ENCODE measurements at places on chromosomes 6 and 20. TPM values are rescaled to one million over a fixed set of nuclear protein-coding genes. Genes with fewer than 3 reads are reported as not detected.

The NR2E1 gene
- not detected for total RNA-seq

The TMEM74B gene
- 0.54 TPM for total RNA-seq

- DNase-seq, result no peak
Observed at GRCh38 chr6:6915813-6916547, 191.8 kb upstream of the RREB1 start.

DNA sequence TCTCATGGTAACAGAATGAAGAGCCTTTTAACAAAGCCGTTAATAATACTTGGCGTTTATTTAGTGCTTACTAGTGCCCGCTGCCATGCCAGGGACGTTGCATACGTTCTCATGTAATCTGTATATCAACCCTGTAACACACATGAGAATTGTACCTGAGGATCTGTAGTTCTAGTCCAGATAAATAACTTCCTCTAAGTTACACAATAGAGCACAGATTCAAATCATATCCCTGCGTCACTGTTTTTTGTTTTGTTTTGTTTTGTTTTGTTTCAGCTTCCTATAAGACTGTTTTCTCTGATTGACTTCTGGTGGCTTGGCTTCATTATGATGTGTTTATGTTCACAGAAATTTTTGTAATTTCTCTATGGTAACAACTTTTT, 553 bp downstream of the ZSCAN16 start:
- no peak for DNase-seq

The FAM229B gene
- 27.2 TPM for total RNA-seq

GRCh38 chr6:112289038-112289566, 34.7 kb upstream of the LAMA4 start:
- peak; percentile 93 for DNase-seq

The ZNF512B gene
- total RNA-seq, result 19.2 TPM

The EMILIN3 gene
- total RNA-seq, result 0.50 TPM

DNA sequence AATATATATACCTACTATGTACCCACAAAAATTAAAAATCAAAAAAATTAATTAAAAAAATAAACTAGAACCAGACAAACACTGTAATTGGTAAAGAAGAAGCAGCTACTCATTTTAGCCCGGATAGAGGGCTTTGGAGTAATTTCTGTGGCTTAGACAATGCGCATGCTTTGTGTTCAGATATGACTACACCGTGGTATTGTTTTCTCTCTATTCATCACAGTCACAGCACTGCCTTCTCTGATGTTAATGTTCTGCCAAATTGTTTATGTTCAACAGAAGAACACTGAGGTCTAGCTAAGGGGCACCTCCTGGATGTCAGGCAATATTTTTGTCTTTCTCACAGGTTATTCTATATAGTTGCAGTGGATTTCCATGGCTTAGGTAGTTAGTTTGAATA, 77.5 kb upstream of the GJE1 start:
- DNase-seq, result no peak

The POLR3F gene
- total RNA-seq, result 8.9 TPM

DNA sequence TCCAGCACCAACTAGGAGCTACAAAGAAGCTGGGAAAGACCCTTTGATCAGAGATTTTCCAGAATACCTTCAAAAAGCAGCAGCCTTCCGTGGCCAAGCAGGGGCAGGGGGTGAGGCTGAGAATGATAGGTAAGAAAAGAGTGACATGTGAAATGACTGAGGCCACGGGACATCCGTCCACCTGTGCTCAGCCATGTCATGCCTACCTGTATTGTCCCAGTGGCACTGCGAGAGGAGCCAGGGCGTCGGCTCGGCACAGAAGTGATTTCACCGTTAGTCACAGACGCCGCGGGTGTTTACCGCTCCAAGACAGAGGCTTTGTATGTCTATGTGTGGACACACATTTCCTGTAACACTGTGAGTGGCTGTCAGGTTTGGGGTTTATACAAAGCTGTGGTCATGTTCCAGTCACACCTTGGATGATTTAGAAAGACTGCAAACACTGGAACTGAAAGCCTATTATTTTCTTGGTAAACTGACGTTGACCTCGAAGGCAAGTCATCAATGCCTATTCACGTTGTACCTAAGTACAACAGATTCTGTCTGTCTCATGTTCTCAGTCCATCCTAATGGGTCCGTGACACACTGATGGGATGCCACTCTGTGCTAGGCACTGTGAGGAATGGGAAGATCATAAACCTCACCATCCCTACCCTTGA, 32.1 kb upstream of the JAG1 start:
- no peak for DNase-seq

- DNase-seq, result no peak
Observed at GRCh38 chr20:16302818-16303217, 270.4 kb downstream of the KIF16B start.

- DNase-seq, result no peak
Observed at GRCh38 chr6:16733085-16733484, 28.2 kb downstream of the ATXN1 start.

GRCh38 chr6:16698997-16699868, 62.0 kb downstream of the ATXN1 start:
- no peak for DNase-seq

GRCh38 chr6:43859213-43859612, 89.2 kb downstream of the VEGFA start:
- DNase-seq, result no peak

GRCh38 chr6:139184047-139184446, 49.2 kb downstream of the HECA start:
- DNase-seq, result no peak

The CALHM6 gene
- 8.2 TPM for total RNA-seq

The WFDC10B gene
- 0.60 TPM for total RNA-seq
